ENCODE measurements at places on chromosomes 1 and 21.

GRCh38 chr1:146035048-146035423, 13.5 kb upstream of the HJV start:
- no peak for DNase-seq

DNA sequence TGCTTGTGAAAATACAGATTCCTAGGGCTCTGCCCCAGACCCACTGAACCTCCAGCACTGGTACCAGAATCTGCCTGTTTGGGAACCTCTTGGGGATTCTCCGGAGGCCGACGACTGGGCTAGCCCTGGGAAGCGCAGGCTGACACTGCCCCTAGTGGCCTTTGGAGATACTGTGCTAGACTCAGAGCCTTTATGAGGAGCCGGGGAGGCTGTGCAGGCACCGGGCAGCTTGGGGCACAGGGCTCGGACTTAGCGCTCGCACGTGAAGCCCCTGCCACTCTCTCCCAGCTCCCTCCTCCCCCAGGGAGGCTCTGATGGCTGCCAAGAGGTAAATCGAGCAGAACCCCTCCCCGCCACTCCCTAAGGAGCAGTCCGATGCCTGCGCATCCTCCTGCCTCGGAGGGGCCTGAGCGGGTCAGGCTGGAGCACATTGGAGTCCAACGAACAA, 144.6 kb upstream of the TNR start:
- no peak for DNase-seq

DNA sequence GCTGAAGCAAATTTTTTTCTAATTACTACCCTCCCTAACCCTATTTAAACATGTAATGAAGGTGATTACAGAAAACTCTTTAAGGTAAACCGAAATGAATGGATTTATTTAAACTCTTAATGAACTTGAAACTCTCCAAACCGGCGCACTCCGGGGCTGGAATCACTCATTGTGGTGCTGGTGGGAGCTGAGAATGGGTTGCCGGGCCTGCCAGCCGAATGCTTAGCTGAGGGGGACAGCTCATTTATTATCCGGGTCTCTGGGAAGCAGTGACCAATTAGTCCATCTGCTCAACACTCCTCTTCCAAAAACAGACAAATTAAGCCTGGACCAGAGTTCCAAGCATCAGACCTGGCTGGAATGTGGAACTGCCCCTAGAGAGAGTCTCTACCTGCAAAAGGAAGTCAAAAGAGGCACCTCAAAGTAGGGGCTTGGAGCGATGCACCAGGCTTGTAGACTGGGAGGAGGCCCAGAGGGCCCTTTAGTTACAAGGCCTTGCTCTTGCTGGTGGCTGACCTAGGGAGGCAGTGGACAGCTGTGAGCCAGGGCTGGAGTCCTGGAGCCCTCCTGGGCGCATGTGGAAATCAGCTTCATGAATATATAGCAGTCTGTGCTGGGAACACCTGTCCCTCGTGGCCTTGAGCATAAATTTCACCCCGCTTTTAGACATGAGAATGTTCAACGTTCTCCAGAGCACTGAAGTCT, 320.7 kb downstream of the AJAP1 start:
- no peak for DNase-seq

- DNase-seq, result no peak
Observed at GRCh38 chr21:32946654-32947053, 79.1 kb upstream of the OLIG2 start.

DNA sequence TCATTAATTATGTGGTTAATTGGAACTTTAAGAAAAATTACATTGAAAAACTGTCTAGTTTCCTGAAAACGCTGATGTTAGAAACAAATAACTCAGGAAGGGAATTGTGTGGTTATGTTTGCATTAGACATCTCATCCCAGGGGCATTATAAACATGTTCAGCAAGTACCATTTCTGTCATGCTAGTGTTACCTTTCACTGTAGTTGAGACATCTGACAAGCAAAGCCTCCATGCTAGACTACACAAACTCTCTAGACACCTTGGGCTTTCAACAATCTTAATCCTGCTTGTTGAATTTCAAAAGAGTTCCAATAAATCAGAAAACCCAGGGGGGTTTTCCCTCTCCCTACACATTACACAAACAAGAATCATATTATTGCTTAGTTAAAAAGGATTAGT, 536.8 kb downstream of the KCNT2 start:
- DNase-seq, result no peak

DNA sequence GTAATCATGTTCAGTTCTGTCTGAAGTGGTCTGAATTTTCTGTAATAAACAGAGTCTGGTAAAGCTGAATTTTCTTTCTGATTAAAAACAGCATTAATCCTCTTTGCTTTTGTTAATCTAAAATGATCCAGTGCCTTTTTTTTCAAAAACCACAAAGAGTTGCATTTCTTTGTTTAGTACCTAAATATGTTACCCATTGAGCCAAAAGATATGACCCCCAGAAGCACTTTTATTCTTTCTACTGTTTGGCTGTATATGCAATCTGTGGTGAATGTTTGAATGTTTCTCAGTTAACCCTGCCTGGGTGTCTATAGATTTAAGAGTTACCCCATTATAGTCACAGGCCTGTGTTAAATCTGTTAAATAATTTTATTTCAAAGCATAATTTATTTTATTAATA, 394.8 kb downstream of the PTPRC start:
- no peak for DNase-seq

GRCh38 chr1:97902067-97902466, 18.8 kb downstream of the DPYD start:
- DNase-seq, result no peak

GRCh38 chr1:110011527-110012041, 22.8 kb upstream of the STRIP1 start:
- no peak for DNase-seq

DNA sequence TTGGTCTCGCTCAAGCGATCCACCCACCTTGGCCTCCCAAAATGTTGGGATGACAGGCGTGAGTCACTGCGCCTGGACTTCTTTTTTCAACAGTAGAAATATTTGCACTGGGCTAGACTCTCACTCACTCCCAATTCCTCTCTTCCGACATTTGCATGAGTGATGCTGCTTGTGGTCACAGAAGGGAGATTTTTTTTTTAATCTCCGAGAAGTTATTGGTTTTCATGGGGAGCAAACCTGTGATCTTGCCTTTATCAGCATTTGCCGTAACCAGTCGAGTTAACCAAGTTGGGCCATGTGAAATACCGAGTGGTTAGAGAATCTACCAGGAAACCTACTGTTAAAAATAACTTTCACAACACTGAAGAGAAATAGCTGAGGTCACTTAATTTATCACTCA, 21.1 kb downstream of the ERG start:
- no peak for DNase-seq

GRCh38 chr1:219924342-219924741, 4.0 kb downstream of the SLC30A10 start:
- no peak for DNase-seq

DNA sequence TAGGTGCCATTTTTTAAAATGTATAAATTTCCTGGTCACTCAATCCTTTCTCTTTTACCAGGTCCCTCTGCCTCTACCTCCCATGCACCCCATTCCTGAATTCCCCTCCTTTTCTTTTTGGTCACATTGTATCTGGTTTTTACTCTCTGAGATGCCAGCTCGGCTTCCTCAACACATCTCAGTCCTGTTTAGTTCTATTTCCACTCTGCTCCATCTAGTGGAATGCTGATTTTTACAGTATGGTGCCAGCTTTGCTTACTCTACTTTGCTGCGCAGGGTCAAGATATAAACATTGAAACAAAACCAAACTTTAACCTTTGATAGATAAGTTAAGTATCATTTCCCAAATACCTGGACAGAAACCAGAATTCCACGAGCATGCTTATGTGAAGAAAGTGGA, 96.0 kb downstream of the ESRRG start:
- no peak for DNase-seq

GRCh38 chr1:45629035-45629434, 5.2 kb upstream of the CCDC17 start:
- no peak for DNase-seq

DNA sequence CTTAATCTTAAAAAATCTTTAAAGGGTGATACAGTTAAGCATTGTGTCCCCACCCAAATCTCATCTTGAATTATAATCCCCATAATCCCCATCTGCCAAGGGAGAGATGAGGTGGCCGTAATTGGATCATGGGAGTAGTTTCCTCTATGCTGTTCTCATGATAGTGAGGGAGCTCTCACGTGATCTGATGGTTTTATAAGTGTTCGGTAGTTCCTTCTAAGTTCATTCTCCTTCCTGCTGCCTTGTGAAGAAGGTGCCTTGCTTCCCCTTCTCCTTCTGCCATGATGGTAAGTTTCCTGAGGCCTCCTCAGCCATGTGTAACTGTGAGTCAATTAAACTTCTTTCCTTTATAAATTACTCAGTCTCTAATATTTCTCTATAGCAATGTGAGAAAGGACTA, 10.7 kb downstream of the DHRS3 start:
- DNase-seq, result no peak

DNA sequence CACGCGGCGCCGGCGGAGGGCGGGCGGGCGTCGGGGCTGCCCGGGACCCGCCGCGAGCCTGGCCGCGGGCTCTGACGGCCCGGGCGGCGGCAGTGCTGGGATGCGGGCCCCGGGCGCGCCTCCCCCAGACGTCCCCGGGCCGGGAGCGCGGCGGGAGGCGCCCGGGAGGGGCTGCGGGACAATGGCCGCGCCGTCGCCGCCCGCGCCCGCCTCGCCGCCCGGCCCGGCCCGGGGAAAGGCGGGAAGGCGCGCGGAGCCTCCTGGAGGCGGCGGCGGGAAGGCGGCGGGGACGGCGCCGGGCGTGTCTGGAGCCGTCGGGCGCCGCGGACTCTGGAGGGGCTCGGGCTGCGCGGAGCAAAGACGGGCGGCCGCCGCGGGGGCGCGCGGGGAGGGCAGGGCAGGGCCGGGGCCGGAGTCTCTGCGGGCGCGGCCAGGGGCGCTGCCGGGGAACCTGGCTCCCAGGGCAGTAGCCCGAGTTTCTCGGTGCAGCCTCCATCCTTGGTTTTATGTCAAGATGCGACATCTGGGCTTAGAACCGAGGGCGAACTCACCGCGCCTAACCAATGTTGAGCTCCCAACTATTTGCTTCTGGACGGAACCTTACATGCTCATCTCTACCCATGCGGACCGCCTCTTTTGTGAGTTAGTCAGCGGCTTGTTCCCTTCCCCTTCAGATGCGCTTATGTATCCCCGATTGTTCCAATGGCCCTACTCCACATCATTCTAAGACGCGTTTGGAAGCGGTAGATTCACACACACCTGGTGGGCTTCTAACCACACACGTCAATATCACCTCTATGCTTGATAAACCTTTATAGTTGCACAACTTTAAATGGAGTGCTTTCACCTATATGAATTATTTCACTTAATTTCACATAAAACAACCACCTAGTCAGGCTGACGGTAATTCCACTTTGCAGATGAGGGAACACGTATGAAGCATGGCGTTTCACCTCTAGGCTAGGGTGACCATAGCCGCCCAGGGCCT, 651 bp downstream of the ZBTB8A start:
- DNase-seq, result no peak

DNA sequence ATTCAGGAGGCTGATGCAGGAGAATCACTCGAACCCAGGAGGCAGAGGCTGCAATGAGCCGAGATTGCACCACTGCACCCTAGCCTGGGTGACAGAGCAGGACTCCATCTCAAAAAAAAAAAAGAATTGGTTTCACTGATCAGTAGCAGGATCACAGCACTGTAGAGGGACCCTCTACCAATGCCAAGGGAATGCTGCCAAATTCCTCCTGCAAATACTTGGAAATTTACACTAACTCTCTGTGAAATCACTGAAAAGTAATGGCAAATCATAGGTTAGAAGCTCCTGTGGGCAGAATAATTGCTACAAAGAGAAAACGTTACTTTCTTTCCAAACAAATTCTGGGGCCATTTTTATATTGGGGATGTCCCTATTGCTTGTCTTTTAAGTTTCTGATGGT, 6.7 kb upstream of the GPR25 start:
- no peak for DNase-seq

DNA sequence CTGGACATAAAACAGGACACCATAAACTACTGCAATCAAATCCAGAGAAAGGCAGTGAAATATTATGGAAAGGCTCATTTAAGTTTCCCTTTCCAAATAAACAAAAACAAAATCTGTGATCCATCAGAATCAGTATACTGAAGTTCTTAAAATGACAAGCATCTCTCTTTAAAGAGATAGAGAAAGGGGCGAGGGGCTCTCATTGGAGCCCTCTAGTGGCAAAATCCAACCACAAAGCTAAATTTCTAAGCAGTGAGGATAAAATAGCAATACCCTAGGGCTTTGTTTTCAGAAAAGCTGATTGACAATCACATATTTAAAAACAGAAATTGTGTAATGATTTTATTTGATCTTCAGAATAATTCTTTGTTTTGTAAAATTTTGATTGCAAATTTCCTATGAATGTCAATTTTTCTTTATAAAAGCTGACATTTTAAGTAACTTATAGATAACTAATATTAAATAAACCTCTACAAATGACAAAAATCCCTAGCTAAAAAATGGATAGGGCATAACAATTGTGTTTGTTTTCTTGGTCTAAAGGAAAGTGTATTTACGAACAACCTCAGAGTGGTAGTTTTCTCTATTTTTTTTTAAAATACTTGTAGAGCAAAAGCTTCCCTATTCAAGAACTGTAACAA, 138.2 kb downstream of the COL24A1 start:
- DNase-seq, result no peak

GRCh38 chr1:96674915-96675314, 46.7 kb upstream of the PTBP2 start:
- DNase-seq, result no peak

GRCh38 chr21:26842974-26843932, 2.0 kb downstream of the ADAMTS1 start:
- peak; percentile 14 for DNase-seq

- DNase-seq, result no peak
Observed at GRCh38 chr1:209368864-209369598, 214.5 kb upstream of the CAMK1G start.

Measured in stimulated activated CD8-positive, alpha-beta memory T cell treated with anti-CD3 and anti-CD28 coated beads, Interleukin-4, amount 100 ng/mL, for 1 hour (primary cell).